ENCODE measurements at places on chromosomes 6 and 20. TPM values are rescaled to one million over a fixed set of nuclear protein-coding genes. Genes with fewer than 3 reads are reported as not detected.

Gene GPLD1
- total RNA-seq: 2.4 TPM

Gene SLC22A2
- not detected for total RNA-seq

Gene DPPA5
- total RNA-seq: not detected

Gene MROH8
- 3.2 TPM for total RNA-seq

GRCh38 chr6:42136508-42137193, 5.8 kb downstream of the C6orf132 start:
- no peak for DNase-seq

DNA sequence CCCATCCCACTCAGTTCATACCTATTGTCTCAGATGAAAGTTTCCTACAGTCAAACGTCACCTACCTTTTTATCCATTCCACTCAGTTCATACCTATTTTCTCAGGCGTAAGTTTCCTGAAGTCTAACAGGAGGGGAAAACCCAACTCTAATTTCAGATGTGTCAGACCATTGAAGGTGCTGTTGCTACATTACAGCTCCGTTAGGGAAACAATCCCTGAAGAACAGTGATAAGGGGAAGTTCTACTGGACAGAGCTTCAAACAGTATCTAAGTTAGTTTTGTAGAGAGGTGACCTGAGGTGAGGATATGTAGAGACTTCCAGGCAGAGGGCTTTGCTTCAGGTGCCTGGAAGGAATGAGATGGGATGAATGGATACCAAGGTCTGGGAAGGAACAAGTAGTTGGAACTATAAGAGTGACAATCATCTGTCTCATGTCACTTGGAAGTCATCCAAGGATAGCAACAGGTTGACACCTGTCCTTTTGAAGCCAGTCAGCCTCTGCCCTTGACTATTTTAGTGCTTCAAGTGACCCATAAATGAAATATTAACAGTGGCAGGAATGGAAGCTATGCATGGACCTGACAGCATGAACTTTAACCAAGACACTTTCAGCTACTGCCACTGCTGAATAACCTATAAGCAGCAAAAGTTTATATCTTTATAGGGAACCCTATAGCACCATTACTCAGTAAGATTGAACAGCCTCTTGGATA, 191.6 kb upstream of the MOCS1 start:
- no peak for DNase-seq

DNA sequence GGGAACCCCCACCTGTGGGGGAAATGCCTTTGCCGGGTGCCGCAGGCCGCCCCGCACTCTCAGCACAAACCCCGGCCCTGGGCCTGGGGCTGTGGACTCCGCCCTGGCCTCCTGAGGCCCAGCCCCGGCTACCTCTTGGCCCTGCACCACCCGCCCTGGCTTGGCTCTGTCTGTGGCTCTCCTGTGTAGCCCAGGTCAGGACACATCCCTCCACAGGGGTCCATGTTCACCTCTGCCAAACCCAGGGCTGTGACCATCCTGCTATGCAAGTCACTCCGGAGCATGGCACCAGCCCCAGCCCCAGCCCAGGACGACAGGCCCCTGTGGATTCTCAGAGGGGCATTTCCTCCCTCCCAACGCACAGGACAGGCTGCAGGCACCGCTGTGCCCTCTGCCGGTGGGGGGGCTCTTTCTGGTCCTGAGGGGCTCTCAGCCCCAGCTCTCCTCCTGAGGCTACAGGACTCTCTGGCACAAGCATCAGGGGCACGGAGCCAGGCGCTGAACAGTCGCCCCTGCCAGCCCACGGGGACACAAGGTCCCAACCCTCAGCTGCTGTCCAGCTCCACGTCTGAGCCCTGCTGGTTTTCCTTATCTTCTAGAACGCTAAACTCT, 45.7 kb downstream of the TAF4 start:
- DNase-seq: no peak

- DNase-seq: peak; percentile 40
These were observed 237.5 kb downstream of the MAFB start for GRCh38 chr20:40451552-40451951.

GRCh38 chr20:17161673-17162481, 65.0 kb upstream of the PCSK2 start:
- no peak for DNase-seq

DNA sequence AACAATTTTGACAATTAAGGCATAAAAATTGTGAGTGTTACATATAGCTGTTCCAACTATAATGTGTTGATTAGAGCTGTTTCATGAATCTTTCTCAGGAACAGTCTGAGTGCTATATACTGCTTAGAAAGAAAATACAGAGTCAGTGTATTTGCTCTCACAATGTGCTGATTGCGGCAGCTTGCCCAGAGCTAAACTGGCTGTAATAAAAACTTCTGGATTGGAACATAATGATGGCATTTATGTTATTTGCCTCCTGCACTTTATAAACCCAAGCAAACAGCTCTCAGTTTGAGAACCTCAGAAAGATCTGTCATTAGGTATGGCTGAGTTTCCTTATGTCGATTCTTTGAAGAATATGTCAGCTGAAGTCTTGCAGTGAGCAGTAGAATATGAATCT, 29.5 kb downstream of the FLRT3 start:
- no peak for DNase-seq

Data from osteocyte (in vitro differentiated cells).